ENCODE measurements at places on chromosomes 13 and 19.
A peak's percentile ranks its signal among the peaks of the same experiment; 100 is the strongest.

DNA sequence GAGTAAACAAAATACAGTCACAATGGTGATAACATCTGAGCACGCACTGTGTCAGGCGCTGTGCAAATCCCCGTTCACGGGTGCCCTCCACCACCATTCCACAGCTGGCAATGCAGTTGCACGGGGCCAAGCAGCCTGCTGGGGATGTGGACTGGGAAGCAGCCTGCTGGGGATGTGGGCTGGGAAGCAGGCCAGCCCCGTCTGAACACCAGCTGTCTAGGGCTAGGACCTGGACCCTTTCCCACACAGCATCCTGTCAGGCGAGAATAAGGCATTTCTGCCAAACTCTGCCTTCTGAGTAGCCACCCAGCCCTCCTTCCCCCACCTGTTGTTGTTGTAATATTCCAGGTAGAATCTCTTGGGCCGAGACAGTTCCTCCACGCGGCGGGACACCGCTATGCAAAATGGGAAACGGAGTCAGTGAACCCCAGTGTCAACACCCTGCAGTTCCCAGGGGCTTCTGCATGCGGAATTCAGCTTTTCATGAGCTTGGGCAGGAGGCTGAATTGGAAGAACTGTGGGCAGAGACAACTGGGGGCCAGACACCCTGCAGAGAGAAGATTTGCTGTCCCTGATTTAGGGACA is 27.8 kb upstream of the MIER2 start:
- DNase-seq: no peak

DNA sequence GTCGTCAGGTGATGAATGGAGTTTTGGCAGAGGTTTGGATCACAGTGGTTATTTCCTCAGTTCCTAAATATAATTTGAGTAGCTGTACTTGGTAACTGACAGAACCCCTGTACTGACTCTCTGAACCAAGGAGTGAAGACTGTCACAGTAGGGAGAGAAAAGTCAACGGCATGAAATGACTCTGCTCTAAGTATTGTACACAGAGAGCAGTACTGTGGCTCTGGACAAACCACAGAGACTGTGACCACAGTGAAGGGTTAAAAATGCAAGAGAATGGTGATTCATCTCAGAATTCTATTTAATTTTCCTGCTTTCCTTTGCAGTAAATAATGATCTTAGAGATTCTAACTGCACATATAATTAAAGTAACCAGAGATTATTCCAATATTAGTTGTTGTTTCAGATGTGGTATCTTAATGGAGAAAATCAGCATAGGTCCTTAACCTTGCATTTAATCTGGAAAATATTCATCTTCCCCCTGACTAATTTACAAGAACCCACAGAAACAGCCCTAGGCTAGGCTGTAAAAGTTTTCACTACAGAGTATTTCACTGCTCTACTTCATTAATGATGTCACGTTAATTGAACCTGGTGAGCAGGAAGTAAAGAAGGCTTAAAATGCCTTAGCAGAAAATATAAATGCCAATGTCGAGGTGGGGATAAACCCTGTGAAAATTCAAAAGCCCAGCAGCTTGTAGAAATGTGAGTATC is 221.9 kb downstream of the LIG4 start:
- no peak for DNase-seq

DNA sequence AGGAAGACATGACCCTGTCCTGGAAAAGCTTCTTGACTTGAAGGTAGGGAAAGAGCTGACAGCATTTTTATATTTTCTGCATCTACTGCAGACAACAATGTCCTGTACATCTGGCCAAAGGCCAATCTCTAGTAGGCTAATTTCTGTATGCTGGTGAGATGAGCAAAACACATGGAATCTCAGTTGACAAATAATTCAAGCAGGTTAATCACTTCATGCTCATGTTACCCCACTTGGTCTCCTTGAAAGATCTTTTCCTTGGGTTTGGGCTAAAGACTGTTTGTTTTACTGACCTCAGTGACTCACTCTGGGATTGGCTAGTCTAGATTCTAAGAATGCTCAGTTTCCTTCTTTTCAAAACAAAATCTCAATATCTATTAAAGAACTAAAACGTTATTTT is 298.8 kb downstream of the LMO7 start:
- DNase-seq: no peak

GRCh38 chr19:19471682-19472081 is 43.7 kb downstream of the TSSK6 start:
- no peak for DNase-seq

GRCh38 chr13:21034603-21035191 is 26.7 kb downstream of the LATS2 start:
- DNase-seq: no peak

- no peak for DNase-seq
These were observed 48.1 kb downstream of the CRTC1 start for GRCh38 chr19:18731562-18732008.

DNA sequence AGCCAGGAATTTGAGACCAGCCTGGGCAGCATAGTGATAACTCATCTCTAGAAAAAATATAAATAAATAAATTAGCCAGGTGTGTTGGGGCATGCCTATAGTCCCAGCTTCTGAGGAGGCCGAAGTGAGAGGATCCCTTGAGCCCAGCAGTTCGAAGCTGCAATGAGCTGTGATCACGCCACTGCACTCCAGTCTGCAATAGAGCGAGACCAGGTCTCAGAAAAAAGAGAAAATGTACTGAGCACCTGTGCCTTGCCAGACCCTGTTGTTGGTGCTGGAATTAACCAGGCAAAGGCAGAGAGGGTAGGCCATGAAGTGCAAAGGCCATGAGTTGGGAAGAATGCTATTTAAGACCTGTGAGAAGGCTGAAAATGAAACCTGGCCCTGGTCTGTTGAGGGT is 2.7 kb downstream of the CYTH2 start:
- DNase-seq: no peak

DNA sequence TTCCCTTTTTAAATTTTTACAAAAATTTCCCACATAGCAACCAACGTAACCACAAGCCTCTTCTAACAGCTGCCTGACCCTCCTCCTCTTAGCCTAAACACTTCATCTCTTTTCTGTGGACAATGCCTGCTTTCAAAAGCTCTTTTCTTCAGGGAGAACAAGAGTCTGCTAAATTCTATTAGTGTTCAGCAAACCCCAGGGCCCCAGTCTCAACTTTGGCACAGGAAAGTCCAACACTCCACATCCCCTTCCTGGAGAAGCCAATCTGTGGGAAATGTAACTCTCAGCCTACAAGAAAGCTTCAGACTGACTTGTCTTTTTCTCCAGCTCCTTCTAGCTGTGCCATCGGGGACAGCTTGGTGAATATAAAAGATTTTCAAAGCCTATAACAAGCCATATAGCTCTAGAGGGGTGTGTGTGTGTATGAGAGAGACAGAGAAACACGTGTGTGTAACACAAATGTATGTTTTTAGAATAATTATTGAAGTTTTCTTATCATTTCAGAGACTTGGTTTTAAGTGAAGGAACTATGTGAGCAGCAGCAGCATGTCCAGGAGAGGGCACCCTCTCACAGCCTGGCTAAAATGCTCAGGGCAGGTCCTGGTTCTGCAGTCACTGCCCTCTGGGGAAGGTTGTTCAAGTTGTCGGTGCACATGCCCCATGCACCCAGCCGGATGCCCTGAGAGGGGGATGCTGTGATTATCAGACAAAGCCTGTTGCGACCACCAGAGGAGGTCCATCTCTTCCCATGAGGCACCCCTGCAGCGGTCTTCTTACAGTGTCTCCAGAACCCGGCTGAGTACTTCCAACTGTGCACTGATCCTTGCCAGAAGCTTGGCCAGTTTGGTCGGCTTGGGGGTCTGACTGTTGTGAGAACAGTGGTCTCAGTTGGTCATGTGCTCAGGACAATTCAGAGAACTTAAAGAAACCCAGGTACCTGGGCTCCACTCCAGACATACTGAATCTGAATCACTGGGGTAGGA is 34.4 kb downstream of the CCDC70 start:
- no peak for DNase-seq

GRCh38 chr19:4636151-4636717 is 3.1 kb upstream of the TNFAIP8L1 start:
- peak; percentile 67 for DNase-seq

DNA sequence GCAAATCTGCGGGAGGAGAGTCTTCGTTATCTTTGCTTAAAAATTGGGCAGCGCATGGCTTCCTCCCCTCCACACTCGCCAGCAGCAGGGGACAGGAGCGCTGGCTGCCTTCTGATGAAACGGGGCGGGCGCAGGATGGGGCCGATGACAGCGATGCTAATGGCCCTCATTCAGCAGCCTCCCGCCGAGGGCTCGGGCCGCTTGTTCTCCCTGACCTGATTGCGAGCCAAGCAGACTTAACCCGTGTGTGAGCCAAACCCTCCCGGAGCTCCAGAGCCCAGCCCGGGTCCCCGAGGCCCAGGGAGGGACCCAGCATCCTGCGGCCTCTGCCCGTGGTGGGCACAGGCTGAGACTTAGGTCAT is 90.3 kb downstream of the KDM4B start:
- DNase-seq: no peak

DNA sequence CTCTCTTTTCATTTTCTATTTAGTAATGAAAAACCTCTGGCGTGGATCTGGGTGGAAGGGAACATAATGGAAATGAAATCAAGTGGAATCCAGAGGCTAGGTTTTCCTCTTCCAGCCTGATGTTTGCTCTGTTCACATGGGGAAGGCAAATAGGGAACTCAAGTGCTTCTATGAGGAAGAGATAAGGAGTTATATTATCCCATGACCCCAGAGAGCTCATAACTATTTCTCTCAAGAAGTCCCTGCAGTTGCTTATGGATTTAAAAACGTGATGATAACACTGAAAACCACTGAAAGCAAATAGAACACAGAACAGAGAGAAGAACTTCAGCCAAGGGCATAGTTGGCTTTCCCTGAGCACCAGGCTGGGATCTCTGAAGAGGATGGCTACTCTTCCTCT is 157.8 kb downstream of the B3GLCT start:
- no peak for DNase-seq

DNA sequence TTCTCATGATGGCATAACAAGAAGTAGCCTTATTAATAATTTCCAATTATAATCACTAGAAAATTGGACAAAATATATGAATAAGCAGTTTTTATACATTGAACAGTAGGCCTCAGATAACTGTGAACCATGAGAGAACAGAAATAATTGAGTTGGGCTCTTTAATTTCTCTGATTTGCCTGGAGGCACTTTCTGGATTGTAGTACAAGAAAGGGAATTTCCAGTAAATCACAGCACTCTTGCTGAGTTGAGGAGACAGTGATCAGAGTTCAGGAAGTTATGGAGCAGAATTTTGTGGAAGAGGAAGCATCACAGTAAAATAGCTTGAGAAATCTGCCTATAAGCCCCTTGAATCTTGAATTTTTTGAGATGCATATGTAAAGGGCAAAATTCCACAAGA is 216.2 kb downstream of the MAB21L1 start:
- DNase-seq: no peak

- DNase-seq: no peak
These were observed 86.7 kb upstream of the TPP2 start for GRCh38 chr13:102510072-102510471.

- no peak for DNase-seq
These were observed 581.3 kb downstream of the DACH1 start for GRCh38 chr13:71285700-71286099.

- no peak for DNase-seq
These were observed 22.0 kb upstream of the TPT1 start for GRCh38 chr13:45362939-45363338.

GRCh38 chr13:41858780-41859179 is 102.1 kb downstream of the VWA8 start:
- no peak for DNase-seq

GRCh38 chr13:43520351-43520750 is 266.4 kb downstream of the ENOX1 start:
- no peak for DNase-seq

DNA sequence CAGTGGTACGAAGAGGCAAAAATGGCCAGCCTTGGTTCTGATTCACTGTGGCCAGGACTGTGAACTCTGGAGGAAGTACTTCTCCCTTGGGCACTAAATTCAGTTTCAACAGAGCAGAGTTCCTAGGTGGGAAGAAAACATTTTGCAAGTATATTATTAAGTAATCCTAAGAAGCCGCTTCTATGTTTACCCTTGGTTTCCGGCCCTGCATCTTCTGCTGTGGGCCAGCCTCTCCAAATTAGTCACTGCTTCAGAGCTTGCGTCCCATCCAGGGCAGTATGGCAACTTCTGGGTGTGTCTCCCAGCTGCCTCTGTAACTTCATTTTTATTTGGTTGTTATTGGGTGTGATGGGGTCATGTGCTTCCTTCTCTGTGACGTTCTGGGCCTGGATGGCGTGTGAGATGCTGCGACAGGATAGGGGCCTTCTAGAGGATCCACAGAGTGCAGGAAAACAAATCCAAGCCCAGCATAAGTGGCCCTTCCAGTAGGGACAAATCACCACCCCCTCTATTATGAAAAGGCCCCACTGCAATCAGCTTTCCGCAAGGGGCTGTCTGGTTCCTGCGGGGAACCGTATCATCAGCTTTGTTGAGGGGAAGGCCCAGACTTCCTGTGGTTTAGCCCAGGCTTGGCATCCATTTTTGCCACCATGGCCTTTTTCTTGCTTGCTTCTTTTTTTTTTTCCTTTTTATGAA is 55.1 kb upstream of the C1QTNF9 start:
- DNase-seq: no peak

All from breast epithelium (tissue), 4 donors.